Midbrain (tissue), 1 donor: ENCODE measurements at places on chromosomes 1 and 21.

DNA sequence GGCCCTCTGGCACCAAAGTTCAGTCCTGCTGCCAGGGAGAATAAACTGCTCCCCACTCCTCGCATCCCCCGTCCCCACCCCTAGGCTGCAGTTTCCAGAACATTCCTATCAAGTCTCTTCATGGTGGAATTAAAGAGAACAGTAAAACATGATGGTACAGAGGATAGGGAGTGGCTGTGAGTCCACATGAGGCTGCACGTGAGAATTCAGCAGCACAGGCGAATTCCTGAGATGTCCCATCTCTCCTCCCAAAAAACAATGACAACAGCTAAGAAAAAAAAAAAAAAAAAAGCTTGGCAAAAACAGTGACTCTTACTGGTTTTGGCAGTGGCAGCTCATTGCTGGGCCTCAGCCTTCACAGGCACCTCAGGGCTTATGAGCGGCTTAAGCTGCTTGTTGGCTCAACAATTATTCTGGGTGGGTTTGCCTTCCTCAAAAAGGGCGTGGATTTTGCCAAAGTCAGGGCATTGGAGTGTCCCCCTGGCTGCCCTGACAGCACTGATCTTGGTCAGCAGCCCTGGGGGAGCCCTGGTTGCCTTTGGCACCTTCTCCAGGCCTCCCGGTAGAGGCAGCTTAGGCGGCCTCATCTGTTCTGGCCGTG, 5.7 kb upstream of the IFFO2 start:
- DNase-seq = no peak

GRCh38 chr1:176893625-176894352, 270.7 kb downstream of the ASTN1 start:
- DNase-seq = no peak

DNA sequence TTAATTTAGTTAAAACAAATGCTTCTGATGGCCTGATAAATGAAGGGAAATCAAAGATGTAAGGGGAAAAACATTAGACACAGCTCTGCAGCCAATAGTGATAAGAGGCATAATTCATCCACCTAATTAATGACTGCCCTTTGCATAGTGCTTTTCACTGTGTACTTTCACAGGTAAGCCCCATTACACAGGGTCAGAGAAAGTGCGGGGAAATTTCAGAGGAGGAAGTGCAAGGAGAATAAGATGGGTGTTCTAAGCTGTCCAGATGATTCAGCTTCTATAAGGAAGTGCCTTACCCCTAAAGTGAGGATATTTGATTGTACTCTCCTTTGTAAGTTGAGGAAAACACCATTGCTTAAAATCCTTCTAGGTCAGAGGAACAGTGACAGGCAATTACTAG, 88.0 kb downstream of the NR5A2 start:
- DNase-seq = no peak

DNA sequence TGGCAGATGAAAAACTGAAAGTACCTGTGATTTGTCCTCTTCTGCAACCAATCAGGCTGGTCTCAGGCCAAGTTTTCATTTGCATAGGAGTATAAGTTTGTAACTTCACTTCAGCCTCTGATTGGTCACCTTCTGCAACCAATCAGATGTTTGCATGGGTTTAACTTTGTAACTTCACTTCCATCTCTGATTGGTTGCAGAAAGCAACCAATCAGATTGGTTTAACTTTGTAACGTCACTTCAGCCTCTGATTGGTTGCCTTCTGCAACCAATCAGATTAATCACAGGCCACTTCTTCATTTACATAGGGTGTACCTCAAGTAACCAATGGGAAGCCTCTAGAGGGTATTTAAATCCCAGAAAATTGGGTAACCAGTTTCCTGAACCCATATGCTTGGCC, 18.9 kb upstream of the TUT4 start:
- DNase-seq = no peak

- no peak for DNase-seq
These were observed 12.5 kb downstream of the RGS8 start for GRCh38 chr1:182671750-182672486.

DNA sequence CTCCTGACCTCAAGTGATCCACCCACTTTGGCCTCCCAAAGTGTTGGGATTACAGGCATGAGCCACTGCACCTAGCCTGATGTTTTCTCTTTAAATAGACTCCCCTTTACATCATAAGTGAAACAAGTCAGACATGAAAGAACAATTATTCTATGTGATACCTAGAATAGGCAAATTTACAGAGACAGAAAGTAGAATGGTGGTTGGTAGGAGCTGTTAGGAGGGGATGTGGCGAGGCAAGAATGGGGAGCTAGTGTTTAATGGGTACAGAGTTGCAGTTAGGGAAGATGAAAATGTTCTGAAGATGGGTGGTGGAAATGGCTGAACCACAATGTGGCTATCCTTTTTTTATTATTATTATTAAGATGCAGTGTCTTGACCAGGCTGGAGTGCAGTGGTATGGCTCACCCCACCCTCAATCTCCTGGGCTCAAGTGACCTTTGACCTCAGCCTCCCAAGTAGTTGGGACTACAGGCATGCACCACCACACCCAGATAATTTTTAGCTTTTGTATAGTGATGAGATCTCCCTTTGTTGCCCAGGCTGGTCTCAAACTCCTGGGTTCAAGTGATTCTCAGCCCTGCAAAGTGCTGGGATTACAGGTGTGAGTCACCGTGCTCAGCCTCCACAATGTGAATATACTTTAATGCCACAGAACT, 28.4 kb downstream of the ELF3 start:
- no peak for DNase-seq

DNA sequence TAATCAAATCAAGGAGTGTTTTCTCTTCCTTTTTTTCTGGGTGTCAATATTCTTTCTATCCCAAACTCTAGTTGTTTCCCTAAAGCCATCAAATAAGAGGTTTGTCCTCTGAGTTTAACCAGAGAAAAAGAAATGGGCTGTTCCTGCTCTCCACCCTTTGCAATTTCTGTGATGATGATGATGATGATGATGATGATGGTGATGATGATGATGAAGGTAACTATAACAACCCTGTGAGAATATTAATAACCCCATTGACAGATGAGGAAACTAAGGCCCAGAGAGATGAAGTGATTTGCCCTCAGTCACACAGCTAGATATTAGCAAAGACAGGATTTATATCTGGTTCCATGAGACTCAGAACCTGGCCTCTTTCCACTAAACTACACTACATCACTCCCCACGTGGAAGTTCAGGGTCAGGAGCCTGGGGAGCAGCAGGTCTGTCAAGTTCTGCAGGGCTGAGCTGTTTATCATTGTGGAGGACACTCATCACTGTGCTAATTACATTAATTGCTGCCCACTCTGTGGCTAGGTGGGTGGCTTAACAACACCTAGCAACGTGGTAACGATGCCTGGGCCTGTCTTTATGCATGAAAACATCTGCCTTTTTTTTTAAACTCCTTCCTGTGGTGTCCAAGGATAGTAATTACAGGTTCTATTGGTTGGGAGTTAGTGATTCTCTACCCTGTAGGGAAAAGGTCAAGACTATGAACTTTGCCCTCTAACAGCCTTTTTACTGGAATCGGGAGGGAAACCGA, 19.0 kb upstream of the JUN start:
- DNase-seq = no peak

DNA sequence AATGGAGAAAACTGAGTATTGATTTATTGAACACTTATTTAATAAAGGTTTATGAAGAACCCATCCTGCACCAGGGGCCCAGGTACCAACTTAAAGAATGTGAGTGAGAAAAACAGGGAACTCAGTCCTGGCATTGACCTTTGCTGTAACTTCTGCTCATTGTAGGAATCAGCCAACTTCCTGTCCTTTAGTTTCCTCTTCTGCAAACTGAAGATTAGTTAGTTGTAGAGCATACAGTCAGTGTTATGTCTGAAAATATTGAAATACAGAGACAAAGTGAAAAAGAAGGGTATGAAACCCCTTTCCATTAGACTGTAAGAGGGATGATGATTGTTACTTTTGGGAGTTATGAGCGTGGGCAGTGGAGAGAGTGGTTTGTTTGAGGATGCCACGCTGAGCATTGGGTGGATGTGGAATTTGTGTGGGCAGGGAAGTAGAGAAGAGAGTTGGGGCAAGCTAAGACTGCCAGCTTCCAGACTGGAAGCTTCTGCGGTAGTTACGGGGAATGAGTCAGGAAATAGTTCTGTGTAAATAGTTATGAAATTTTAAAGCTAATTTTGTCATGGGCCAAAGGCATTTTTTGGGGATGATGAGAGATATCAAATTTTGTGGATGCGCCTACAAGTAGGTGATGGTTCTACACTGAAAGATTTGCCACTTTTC, 89.2 kb downstream of the GPR88 start:
- no peak for DNase-seq

DNA sequence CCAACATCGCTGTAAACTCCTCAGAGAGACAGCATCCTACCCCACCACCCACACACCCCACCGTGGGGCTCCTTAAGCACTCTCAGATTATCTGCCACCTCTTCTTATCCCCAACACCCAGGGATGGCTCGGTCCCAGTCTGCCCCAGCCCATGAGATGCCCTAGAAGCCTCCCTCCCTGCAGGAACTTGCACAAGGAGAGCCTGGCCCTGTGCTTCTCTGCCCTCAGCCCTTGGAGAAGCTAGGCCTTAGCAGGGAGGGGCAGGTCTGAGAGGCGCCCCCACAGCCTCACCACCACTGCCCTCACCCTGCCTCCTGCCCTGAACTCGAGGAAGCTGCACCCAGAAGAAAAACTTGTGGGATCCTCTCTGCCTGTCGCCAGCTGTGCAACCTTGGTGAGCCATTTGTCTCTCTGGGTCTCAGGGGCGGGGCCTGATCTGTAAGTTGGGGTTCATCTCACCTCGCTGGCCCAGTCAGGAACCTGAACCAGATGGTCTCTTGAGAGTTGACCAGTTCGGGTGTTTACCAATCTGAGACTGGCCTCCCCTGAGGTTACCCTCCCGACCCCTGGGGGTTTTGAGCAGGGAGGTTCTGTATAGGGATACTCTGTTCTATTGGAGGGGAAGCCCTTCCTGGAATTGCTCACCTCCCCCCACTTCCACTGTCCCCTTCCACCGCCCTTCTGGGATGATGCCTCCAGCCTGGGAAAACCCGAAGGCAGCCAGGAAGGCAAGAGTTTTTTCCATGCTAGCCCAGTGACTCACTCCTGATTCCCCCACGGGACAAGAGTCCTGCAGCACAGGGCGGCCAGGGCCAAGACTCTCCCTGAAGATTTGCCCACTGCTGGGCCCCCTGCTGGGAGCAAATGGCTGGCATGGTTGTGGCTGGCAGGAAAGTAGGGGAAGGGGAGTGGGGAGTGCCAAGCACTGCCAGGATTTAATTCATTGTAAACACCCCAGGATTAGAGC, at the start of gene S100A3:
Gene S100A3 (minus strand): TSS at position 537 of the 967 bp plus-strand sequence. CDS start 773 bp downstream, outside the sequence.
- DNase-seq = no peak

DNA sequence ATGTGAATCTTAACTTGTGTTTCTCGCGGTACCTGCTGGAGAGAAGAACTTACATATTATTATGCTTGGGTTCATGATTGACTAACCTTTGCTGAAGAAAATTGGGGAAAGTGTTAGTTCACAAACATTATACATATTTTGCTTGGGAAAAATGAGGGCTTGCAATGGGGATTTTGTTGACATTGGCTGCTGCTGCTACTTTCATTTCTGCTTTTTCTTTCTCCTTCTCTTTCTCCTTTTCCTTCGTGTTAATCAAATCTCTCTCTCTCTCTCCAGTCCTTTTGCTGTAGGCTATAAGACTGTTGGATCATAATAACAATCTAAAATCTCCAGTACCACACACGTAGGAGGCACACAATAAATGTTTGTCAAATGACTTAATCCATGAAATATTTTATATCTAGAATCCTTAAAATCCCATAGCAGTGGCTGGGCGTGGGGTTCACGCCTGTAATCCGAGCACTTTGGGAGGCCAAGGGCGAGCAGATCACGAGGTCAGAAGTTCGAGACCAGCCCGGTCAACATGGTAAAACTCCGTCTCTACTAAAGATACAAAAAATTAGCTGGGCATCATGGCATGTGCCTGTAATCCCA, 23.0 kb downstream of the IRF2BP2 start:
- DNase-seq = no peak

GRCh38 chr1:213745451-213745850, 242.3 kb upstream of the PROX1 start:
- no peak for DNase-seq

DNA sequence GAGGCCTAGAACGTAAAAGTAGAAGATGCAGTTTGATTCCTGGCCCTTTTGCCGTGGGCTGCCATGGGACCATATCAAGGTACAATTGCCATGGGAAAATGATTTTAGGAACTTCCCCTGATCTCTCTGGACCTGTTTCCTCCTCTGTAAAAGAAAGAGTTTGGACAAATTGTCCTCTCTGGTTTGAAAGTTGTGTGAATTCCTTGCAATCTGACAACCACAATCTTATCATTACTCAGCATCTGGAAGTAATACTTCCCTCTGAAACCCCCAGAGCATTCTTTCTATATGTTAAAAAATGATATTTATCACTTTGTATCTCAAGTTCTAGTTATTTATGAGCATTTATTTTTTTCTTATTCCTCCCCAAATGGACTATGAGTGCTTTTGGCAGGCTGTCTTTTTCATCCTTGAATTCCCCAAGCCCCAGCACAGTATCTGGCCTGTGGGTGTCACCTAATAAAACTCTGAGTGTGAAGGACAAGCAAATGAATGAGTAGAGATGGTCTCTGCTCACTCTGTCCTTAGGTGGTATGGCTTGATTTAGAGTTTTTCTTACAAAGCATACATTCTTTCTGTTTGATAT, 181.1 kb downstream of the DYRK1A start:
- no peak for DNase-seq

DNA sequence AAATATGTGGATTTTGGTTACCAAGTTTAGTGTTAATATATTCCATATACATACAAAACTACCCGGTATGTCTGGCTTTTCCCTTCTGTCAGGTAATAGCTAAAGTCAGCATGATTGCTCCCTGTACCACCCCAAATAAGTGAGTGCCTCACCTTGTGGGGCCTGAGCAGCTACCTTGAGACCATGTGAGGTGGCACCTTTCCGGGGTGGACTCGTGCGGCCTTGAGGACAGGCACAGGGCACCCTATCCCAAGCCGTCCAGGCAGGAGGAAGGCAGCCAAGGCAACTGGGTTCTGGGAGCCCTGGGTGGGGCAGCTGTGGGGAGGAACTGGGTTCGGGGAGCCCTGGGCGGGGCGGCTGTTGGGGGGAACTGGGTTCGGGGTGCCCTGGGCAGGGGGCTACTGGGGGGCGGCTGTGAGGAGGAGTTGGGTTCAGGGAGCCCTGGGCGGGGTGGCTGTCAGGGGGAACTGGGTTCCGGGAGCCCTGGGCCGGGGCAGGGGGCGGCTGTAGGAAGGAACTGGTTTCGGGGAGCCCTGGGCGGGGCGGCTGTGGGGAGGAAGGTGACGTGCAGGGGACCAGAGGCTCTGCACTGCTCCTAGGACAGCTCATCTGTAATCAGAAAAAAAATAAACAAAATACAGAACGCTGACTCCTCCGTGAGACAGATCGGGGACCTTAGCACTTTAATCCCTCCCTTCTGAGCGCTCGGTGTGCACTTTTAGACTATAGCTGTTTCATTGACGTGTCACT, 63.3 kb downstream of the POFUT2 start:
- DNase-seq = no peak

DNA sequence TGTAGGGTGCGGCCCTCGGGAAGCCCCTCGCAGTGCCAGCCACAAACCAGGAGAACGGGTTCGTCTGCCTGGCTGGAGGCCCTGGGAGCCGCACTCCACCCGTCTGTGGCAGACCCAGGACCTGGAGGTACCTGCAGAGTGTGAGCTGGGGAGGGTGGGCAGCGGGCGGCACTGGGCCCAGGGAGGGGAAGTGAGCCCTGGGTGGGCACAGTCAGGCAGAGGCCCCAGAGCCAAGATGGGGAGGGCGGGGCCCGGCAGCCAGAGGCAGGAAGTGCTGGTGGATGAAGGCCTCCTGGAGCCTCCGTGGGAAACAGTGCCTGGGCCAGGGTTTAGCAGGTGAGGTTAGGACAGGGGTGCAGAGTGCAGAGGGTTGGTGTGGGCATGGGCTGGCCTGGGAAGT, 4.0 kb upstream of the PEX10 start:
- no peak for DNase-seq
